Naive thymus-derived CD4-positive, alpha-beta T cell (primary cell): ENCODE measurements at places on chromosomes 16 and 17. TPM values are rescaled to one million over a fixed set of nuclear protein-coding genes. Genes with fewer than 3 reads are reported as not detected.

The TP53TG3F gene
- not detected for polyA plus RNA-seq

The POLG2 gene
- 8.2 TPM for polyA plus RNA-seq

The EVI2B gene
- polyA plus RNA-seq, result 84.4 TPM

The PHOSPHO1 gene
- 0.46 TPM for polyA plus RNA-seq

The CX3CL1 gene
- polyA plus RNA-seq, result not detected

The DOC2B gene
- not detected for polyA plus RNA-seq

The KRT27 gene
- polyA plus RNA-seq, result not detected

The PRSS22 gene
- not detected for polyA plus RNA-seq

The AGRP gene
- polyA plus RNA-seq, result not detected

The SPEM1 gene
- polyA plus RNA-seq, result not detected

The ABCA8 gene
- polyA plus RNA-seq, result not detected

DNA sequence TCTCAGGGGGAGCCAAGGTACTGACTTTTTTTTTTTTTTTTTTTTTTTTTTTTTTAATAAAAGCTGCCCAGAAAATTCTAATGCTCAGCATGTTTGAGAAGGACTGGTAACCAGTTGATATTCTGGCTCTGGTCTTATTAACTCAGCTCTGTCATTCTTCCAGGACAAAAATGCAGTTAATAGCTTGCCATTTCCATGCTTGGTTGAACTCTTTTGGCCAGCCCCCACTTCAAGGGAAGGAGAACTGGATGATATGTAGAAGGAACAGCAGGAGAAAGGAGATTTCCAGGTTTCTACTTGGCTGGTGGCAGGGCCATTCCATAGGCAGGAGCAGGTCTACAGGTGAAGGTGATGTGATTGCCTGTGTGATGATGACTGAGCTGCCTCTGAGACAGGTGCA, 59.2 kb upstream of the TANC2 start:
- no peak for DNase-seq

DNA sequence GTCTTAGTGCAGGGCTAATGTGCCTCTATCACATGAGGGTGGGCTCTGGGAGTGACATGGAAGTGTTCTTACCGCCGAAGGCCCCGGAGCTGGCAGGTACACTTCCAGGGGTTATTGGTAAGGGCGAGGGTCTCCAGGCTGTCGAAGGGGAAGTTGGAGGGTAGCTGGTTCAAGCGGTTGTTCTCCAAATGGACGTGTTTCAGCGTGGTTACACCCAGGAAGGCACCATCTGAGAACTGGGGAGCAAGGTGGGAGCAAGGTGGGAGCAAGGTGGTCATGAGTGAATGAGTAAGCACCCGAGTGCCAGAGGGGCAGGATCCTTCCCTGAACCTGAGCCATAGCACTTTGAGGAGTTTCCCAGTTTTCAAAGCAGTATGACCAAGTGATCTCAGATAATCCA, 3.0 kb downstream of the CHAD start:
- no peak for DNase-seq

GRCh38 chr17:74552037-74552436, 6.1 kb upstream of the CD300C start:
- DNase-seq, result no peak

- DNase-seq, result no peak
These were observed 8.3 kb downstream of the IRX5 start for GRCh38 chr16:54939029-54939346.

- DNase-seq, result no peak
These were observed 91.8 kb downstream of the FOXL1 start for GRCh38 chr16:86669937-86670749.

DNA sequence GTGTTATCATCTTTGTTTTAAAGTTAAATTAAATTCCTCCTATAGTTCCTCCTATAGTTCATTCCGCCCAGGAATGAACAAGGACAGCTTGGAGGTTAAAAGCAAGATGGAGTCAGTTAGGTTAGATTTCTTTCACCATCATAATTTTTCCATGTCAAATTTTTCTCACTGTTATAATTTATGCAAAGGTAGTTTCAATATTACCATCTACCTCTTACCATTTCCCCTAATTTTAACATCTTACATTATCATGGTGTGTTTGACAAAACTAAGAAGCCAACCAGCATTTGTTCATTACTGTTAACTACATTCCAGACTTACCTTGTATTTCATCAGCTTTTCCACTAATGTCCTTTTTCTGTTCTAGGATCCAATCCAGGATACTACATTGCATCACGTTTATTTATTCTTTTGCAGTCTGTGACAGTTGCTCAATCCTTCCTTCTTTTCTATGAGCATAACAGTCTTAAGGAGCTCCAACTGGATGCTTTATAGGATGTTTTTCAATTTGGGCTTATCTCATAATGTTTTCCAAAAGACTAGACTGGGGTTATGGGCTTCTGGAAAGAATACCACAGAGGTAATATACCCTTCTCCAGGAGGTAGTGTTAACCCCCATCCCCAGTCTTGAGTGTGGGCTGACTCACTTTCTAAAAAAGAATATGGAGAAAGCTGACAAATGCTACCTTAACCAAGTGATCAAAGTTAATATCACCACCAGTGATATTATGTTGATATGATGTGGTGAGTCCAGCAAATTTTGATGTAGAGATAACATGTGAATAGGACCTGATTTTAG, 158.5 kb downstream of the PPM1E start:
- no peak for DNase-seq

DNA sequence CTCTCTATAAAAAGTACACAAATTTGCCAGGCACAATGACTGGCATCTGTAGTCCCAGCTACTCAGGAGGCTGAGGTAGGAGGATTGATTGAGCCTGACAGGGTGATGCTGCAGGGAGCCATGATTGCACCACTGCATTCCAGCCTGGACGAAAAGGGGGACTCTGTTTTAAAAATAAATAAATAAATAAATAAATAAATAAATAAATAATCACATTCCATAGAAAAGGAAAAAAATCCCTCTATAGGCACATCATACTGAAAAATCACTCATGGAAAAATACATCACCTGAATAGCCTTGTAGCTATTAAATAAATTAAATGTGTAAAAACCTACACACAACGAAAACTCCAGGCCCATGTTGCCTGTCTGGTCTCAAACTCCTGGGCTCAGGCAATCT, 56.4 kb downstream of the CPPED1 start:
- no peak for DNase-seq

DNA sequence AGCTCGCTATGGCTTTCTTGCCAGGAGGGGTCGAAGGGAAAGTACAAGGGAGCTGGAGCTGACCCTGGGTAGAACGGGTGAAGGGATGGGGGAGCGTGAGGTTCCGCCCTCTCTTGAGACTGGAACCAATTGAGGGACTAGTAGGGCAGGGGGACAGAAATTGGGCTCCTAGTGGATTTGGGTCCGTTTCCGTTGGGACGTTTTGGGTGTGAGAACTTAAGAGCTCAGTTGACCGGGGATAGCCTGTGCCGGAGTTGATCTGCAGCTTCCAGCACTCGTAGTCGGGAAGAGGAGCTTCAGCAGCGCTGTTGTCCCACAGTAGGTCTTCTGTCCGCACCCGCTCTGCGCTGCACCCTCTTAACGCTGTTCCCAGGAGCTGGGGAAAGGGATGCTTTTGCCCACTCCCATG, 481 bp downstream of the CNTROB start:
- peak; percentile 13 for DNase-seq

DNA sequence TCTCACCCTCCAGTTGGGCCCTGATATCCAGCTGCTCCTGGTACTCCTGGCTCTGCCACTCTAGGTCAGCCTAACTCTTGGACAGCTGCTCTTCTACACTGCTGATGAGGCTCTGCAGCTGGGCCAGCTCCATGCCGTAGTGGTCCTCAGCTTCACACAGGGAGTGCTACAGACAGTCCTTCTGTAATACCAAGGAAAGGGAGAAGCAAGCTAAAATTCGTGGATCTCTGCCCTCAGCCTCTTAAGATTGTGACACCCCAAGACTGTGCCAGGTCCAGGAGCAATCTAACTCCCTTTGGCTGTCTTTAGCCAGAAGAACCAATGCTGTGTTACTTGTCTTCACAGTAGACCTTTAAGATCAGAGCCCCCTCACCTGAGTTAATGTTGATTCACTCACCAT, 7.7 kb upstream of the KRT38 start:
- DNase-seq, result no peak

- no peak for DNase-seq
These were observed 19.8 kb upstream of the ANKRD40CL start for GRCh38 chr17:50787106-50787505.

DNA sequence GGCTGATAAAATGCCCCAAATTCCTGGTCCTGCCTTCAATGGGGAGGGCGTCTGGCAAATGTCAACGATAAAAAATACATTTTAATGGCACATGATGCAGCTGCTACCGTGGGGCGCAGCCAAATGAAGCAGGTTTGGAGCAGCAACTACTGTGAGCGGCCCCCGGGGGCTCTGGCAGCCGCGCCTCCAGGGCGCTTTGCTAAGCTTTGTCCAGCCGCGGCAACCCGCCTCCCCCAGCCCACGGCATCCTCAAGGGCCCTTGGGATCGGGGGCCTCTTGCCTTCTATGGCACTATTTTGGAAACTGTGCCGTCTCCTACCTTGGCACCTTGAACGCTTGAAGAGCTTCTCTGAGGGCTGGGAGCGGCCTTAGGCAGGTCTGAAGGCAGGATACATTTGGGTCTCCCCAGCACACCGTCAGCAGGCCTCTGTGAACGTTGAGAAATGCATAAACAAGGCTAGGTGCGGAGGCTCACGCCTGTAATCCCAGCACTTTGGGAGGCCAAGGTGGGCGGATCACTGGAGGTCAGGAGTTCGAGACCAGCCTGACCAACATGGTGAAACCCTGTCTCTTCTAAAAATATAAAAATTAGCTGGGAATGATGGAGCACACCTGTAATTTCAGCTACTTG, 25.1 kb downstream of the TBX4 start:
- no peak for DNase-seq

- DNase-seq, result no peak
These were observed 4.5 kb upstream of the MEIOB start for GRCh38 chr16:1876468-1876867.

- no peak for DNase-seq
These were observed 941 bp upstream of the GDPD1 start for GRCh38 chr17:59219370-59219769.

DNA sequence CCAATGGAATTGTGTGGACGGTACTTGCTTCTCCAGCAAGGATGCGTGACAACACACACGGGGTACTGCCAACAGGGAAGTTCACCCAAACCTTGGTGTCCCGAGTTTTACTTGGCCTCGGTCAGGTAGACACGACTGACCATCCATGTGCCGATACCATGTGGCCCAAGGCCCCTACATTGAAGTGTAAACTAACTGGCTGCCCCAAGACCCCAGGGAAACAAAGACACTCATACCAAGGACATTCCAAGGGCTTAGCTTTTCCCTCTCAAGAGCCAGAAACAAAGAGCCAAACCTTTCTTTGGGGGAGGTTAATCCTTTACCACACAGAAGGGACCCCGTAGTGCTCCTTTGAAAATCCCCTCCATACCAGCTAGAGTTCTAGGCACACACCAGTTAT, 215.9 kb upstream of the TNRC6C start:
- DNase-seq, result no peak

DNA sequence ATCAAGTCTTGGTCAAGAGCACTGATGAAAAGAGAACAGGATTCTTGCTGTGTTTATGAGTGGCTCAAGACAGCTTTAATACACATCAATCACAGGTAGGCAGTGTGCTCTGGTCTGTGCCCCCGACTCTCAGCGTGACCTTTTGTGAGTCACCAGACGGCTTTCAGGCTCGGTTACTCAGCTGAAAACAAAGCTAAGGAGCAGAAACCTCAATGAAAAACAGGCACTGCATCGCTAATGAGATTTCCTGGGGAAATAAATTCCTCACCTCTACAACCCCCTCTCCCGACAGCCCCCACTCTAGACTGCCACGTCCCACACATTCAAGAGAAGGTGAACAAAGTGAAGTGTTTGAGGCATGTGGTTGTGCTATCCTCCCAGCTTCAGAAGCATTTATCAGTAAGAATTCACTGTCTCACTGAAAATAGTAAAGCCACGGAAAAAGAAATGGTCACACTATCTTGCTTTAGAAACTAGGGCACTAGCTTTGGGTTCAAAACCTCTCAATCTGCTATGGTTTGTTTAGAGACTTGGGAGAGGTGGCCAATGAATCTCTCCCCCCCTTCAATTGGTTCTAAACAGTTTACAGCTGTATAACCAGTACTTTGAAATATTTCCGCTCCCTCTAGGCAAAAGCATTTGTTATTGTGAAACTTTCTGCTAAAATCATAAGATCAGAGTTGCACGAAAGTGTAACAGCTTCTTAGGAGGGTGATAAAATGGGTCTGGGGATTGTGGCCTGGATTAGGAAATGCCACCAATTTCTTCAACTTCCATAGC, 199.5 kb upstream of the PMFBP1 start:
- no peak for DNase-seq

DNA sequence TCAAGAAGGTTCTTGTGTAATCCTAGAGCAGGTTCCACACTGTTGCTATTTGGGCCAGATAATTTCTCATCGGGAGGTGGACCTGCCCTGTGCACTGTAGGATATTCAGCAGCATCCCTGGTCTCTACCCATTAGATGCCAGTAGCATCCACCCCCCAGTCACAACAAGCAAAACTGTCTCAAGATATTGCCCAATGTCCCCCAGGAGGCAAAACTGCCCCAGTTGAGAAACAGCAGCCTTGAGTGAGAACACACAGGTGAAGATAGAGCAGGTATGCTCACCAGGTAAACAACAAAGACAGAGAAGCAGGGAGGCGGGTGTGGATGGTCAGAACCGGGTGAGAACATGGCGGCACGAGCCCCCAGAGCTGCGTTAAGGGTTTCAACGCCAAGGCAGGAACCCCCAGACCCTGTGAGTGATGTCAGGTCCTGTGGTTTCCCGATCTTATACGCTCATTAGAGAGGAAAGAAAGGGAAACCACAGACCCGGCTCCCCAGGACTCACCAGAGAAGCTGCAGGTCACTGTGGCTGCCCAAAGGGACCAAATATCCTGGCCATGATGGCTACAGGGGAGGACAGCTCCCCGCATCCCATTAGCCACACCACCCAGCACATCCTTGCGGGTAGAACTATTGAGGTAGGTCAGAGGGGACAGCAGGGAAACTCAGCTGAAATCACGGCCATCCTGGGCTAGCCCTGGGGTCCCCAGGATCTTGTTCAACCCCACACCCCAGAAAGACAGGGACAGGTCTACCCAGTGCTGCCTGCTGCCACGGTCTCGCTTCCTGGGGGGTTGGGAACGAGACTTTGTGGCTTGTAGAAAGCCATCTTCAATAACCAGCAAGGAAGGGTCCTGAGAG, 21.2 kb downstream of the CDC42EP4 start:
- no peak for DNase-seq

GRCh38 chr16:18969855-18970240, 13.9 kb upstream of the TMC7 start:
- DNase-seq, result no peak

- DNase-seq, result no peak
These were observed 2.2 kb downstream of the RAB26 start for GRCh38 chr16:2150418-2151187.

DNA sequence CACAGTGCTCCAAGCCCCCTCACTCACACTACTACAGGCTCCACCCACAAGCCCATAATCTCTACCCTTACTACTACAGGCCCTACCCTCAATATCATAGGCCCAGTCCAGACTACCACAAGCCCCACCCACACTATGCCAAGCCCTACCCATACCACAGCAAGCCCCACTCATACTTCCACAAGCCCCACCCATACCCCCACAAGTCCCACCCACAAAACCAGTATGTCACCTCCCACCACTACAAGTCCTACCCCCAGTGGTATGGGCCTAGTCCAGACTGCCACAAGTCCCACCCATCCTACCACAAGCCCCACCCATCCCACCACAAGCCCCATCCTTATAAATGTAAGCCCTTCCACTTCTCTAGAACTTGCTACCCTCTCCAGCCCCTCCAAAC, 13.8 kb downstream of the RIPOR1 start:
- DNase-seq, result peak; percentile 65

- no peak for DNase-seq
These were observed 21.4 kb downstream of the MPRIP start for GRCh38 chr17:17063546-17064122.

GRCh38 chr17:30200106-30200505, 35.4 kb downstream of the SLC6A4 start:
- no peak for DNase-seq
